Mononuclear cell (primary cell): ENCODE measurements at places on chromosomes 2 and 18. TPM values are rescaled to one million over a fixed set of nuclear protein-coding genes. Genes with fewer than 3 reads are reported as not detected.

Gene AP1S3
- 5.4 TPM for total RNA-seq

Gene KIF3C
- total RNA-seq, result 1.7 TPM

Gene IL1RL1
- total RNA-seq, result 2.7 TPM

Gene PLCL1
- total RNA-seq, result 23.4 TPM

Gene NEB
- total RNA-seq, result 2.0 TPM

Gene KIAA2012
- not detected for total RNA-seq

Gene FZD7
- total RNA-seq, result 0.63 TPM

Gene LTBP1
- 13.6 TPM for total RNA-seq

Gene INHA
- total RNA-seq, result not detected

Gene TEX44
- total RNA-seq, result not detected

Gene FEV
- not detected for total RNA-seq

Gene HEATR5B
- total RNA-seq, result 32.5 TPM

Gene LRRC30
- total RNA-seq, result not detected

Gene G6PC2
- total RNA-seq, result not detected

Gene CLEC4F
- 0.21 TPM for total RNA-seq

Gene DAPL1
- total RNA-seq, result not detected

Gene SERPINB7
- total RNA-seq, result not detected

Gene RAB6C
- total RNA-seq, result 0.10 TPM
